ENCODE measurements at places on chromosomes 7 and 10.

- DNase-seq = no peak
Observed at GRCh38 chr10:69352569-69353264, 64.0 kb downstream of the TACR2 start.

GRCh38 chr10:122349758-122350369 is 24.6 kb upstream of the PLEKHA1 start:
- no peak for DNase-seq

- no peak for DNase-seq
Observed at GRCh38 chr7:155315977-155316376, 18.3 kb downstream of the INSIG1 start.

- DNase-seq = no peak
Observed at GRCh38 chr7:50393547-50394252, 56.5 kb downstream of the FIGNL1 start.

GRCh38 chr7:23594879-23595604 is 2.1 kb upstream of the CCDC126 start:
- DNase-seq = no peak

GRCh38 chr10:120783867-120784266 is 67.3 kb upstream of the WDR11 start:
- no peak for DNase-seq

- no peak for DNase-seq
Observed at GRCh38 chr7:81430761-81431160, 339.1 kb downstream of the HGF start.

DNA sequence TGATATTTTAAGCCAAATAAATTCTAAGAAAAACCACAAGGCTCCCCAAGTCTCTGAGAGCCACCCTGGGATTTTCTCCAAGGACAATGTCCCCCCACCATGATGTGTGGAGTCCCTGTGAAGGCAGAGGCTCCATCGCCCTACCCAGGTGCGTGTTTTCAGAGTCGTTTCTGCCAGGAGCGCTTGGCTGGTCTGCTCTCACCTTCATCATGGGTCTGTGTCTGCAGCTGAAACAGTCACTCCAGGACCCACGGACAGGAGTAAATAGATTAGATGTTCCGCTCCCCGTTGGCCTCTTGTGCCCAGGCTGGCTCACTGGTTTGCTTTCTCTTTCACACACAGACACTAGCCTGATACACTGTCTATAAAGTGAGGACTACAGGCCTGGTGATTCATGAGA is 217.5 kb downstream of the SFMBT2 start:
- DNase-seq = no peak

DNA sequence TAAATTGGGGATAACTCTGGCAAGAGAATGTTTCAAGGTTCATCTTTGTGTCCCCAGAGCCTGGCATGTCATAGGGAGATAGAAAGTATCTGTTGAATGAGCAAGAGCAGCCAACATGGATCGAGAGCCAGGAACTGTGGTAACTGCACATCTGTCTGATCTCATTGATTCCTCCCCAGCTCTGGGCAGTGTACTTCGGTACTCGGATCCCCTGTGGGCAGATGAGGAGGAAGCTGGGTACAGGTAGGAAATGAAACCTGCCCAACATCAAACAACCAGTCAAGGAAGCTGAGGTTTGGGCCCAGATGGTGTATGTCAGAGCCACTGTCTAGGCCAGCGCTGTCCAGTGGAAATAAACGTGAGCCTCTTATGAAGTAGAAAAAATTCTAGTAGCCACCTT is 76.4 kb downstream of the GRK5 start:
- no peak for DNase-seq

GRCh38 chr7:2795906-2796305 is 48.2 kb downstream of the GNA12 start:
- no peak for DNase-seq

GRCh38 chr7:93933156-93933555 is 11.6 kb downstream of the GNG11 start:
- DNase-seq = no peak
